ENCODE measurements at places on chromosomes 1 and 21.

- no peak for DNase-seq
Observed at GRCh38 chr1:233045588-233045987, 95.2 kb downstream of the NTPCR start.

DNA sequence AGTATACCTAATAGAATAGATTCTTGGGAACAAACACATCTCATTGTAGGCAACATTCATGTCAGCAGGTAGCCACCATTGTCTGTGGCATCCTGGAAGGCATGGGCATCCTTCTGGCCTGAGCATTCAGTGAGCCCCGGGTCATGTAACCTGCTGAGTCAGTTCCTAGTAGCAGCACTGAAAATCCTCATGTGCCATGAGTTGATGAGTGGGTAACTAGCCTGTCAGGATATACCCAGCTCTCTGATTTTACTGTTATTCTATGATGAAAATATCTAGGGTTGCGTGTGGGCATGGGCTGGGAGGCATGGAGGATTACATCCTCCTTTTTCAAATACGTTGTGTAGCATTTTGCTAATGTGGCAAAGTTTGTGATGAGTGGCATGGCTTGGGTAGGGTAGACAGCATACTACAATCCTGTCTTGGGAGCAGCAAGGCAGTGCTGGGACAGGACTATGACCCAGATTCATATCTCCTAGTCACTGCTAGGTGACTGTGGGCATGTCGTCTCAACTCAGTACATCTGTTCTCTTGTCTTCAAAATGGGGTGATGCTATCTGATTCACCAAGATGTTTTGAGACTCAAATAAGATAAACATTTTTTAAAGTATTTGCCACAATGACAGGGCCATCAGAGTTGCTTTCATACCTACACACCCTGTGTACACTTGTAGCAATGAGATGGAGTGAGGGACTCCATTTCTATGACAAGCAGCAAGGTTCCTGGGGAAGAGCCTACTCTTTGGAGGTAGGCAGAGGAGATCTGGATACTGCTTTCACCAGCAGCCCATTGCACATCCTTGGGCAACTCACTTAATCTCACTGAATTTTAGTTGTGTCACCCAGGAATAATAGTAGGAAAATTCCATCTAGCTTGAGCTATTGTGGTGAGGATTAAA lies 62.5 kb downstream of the CD58 start:
- DNase-seq = no peak

DNA sequence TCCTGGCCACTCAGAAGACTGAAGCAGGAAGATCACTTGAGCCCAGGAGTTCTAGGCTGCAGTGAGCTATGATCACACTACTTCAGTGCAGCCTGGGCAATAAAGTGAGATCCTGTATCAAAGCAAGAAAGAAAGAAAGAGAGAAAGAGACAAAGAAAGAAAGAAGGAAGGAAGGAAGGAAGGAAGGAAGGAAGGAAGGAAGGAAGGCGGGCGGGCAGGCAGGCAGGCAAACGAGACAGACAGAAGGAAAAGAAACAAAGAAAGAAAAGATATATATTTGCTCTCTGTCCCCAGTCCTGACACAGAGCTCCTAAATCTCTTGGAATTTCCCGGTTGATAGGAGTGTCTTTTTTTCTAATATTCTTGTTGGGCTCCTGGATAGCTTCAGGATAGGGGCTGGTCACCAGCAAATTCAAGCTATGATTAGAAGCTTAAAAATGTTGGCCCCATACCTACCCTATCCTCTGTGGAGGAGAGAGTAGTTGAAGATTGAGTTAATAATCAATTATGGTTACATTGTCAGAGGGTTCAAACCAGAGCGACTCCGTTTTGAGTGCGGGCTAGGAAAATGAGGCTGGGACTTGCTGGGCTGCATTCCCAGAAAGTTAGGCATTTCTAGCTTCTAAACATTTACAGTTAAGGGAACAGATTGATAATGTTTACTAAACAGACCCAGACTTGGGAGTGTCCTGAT lies 3.3 kb upstream of the MIGA1 start:
- no peak for DNase-seq

DNA sequence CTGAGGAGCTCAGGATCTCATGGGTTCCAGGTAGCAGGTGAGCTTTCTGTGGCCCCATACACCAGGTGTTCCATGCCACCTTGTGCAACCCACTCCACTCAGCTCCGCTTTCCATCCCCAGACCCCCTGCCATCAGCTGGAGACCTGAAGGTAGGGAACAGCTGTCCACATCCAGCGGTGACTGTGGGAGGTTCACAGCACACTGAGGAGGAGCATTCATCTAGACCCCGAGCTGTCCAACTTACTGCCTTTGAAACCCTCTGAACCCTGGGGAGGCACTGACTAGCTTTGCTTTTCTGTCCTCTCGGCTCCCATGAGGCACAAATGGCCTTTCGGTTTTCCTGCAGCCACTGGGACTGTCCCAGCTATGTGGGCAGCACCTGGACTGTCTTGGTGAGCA lies 27.9 kb upstream of the ABCG1 start:
- DNase-seq = no peak

DNA sequence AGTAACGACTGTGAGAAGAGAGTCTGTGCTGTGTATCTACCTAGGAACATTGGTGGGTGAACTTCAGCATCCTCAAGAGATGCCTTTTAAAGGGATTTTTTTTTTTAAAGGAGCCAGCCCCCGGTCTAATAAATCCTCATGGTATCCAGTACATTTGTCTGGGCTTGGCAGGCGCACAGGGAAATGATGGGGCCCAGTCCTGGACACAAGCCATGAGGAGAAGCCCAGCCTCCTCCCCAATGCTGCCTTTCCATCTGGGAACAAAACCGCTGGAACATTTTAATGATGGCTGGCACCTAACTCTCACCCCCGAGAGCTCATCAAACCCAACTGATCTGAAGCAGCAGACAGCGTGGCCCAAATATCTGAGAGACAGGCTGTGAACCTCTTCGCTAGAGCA lies 64.2 kb downstream of the ACOT7 start:
- DNase-seq = no peak

DNA sequence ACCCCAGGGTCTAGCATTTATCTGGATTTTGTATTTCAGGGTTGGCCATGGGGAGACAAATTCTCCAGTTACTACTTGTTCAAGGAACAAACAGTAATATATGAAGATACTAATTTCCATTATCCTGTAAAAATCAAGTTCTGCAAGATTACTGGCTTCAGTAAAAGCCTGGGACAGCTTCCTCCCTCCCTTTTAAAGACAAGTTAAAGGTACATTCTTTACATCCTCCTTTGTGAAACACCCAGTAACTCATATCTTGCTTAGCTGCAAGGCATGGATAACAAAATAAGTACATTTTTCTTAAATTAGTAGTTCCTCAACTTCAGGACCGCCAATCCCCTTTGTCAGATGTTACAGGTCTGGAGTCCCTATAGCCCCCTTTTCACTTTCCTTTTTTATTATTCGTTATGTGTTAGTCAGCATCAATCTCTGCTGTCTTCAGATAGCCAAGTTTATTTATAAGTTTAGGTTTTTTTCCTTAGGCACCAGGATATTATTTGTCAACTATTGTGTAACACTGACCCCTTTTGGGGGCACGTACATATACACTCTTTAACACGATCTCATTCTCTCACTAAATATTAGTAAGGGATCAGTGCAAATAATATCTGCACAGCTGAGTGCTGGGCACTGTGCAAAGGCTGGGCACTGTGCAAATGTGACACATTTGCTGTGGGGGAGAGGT lies 9.8 kb downstream of the ERRFI1 start:
- peak; percentile 46 for DNase-seq

GRCh38 chr1:222417264-222417663 lies 130.6 kb downstream of the HHIPL2 start:
- DNase-seq = no peak

DNA sequence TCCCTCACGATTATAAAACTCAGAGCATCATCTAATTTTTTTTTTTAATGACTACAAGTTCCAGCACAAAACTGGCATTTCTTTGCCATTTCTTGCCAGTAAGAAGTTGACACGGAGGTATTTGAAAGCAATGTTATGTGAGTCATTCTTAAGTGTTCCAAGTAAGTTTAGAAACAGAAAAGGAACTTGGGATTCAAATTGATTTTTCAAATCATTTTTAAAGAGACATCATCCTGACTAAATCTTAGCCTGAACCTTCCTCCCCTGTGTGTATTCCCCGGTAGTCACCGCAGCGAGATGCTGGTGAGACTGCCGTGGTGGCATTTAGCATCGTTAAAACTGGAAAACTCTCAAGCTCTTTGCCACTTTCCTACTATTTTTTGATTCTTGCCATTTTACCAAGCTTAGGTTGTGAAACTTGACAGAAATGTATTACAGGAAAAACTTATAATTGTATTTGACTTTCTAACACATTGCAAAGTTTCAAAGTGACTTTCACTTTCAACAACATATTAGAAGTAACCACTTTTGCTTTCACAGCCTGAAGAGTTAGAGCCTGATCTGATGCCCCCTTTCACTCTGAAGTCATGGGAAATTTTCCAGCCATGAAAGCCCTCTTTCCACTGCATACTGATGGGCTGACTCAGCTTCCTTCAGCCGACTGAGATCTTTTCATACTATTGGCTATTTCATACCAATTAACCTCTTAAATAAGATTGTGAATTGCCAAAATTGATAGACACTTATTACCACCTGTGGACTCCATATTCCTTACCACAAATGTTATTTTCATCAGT lies 61.4 kb downstream of the OLFML2B start:
- no peak for DNase-seq

DNA sequence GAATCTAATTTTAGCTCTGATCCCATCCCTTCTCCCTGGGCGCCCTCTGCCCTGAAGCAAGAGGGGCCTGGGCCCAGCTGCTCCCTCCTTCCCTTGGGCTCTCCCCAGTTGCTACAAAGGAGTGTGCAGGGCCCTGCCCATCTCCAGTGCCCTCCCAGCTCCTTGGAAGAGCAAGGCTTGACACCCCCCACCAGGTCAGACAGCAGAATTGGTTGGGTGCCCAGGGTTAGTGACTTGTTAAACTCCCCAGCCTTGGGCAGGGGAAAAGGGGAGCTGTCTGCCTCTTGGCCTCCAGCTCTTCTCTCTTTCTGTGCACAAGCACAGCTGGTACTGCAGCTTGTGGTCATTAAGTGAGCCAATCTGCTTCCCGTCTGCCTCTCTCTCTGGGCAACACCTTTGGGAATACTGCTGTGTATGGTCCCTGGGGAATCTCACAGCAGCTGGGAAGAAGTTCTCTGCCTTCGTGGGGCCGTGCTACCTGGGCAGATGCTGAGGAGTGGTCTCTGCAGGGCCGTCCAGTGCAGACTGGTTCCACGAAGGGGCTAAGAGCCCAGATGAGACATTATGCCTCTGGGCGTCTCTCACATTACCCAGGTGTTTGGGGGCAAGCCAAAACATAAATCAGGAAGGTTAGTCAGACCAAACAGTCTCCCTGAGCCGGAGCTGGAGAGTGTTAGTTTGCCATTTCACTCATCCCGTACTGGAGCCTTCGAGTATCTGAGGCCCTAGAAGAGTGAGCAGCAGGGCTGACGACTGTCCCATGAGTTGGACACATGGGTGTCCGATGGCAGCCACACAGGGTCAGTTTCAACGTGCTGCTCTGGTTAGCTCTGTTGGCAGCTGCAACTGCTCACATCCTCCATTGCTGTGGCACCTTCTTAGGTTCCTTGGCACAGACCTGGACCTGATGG lies 37.3 kb downstream of the TMEM53 start:
- DNase-seq = peak; percentile 82

DNA sequence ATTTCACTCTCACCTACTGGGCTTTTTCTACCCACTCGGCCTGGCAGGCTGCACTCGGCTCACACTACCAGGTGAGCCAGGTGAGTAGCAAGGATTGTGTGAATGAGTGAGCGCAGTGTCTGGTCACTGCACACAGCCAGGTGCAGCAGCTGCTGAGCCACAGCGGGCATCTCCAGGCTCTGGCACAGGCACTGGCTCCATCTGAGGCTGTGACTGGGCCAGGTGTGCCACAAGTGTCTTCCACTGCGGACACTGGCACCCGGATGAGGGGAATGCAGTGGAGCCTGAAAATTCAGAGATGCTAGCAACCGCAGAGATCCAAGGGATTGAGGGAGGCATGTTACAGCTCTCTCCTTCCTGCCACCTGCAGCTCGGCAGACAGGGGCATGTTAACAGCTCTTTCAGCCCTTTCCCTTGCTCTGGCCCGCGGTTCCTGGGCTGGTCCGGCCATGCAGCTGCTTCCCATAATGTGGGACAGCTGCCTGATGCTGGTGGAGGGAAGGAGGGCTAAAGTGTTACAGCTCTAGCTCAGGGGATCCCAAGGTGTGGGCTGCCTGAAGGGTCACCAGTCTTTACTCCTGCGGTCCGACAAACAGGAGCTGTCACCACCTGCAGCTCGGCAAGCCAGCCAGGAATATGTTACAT lies 1038.3 kb downstream of the AMY1C start:
- DNase-seq = no peak

GRCh38 chr1:1371364-1371745 lies 3.7 kb downstream of the AURKAIP1 start:
- peak; percentile 89 for DNase-seq

GRCh38 chr1:17251701-17252376 lies 2.9 kb downstream of the PADI3 start:
- DNase-seq = no peak

DNA sequence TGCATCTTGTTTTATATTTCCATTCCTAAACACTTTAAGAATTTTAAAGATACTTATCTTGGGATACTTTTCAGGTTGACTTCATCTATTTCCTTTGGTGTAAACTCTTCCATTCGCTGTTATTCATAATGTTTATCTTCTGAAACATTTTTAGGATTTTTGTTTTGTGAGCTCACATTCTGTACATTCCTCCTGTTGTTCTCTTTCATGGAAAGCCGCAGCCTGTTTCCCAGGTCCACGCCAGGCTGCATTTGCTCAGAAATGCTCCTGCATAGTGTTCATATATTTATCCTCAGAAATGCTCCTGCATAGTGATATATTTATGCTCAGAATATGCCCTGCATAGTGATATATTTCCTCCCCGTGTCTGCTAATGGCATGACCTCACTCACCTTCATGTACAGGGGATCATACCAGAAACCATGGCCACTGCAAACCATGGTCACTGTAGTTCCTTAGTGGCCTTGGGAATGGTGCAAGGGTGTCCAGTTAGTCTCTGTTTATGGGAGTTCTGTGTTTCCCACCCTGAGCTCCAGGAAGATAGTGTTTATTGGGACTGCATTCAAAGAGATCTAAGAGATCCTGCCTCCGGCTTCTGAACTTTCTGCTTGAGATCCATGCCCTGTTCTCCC lies 153.9 kb upstream of the GREM2 start:
- no peak for DNase-seq

GRCh38 chr1:222443566-222443965 lies 104.3 kb downstream of the HHIPL2 start:
- DNase-seq = peak; percentile 23

DNA sequence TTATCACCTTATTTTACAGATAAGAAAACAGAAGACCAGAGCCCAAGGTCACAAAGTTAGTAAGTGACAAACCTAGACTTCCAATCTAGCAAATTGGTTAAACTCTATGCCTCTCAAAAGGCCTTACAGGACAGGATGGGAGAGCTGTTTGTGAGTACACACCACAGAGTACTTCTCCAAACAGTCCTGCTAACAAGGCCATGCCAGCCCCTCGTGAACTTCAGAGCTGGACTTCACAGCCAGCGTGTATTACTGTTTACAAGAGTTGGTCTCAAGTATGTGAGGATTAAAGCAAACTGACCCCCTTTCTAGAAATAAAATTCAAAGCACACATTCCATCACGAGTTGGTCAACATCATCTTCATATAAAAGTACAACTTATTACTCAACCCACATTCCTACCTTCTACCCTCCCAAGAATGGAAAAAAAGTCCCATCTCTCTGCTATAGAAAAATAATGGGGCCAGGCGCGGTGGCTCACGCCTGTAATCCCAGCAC lies 19.8 kb upstream of the UBR4 start:
- no peak for DNase-seq

Data from hematopoietic multipotent progenitor cell treated with erythropoietin and hydrocortisone succinate and interleukin-3 and kit ligand, for 6 days (in vitro differentiated cells).